ENCODE measurements at places on chromosomes 12 and 14. TPM values are rescaled to one million over a fixed set of nuclear protein-coding genes. Genes with fewer than 3 reads are reported as not detected.

GRCh38 chr14:64137657-64138290 is 156.4 kb downstream of the ESR2 start:
- H3K4me3 ChIP-seq, result no peak overlapping the region
- H3K4me1 ChIP-seq, result no peaks in the 10 kb centered on the region
- peaks cover 34% of the 10 kb centered on the region for H3K36me3 ChIP-seq
- no peak overlapping the region for H3K27ac ChIP-seq
- DNase-seq, result no peak

GRCh38 chr12:9381619-9382018 is 173.4 kb upstream of the PZP start:
- peaks cover 3% of the 10 kb centered on the region for H3K4me1 ChIP-seq
- H3K36me3 ChIP-seq, result no peaks in the 10 kb centered on the region
- H3K4me3 ChIP-seq, result no peak overlapping the region
- no peak for DNase-seq
- H3K27me3 ChIP-seq, result peaks cover 5% of the 10 kb centered on the region

GRCh38 chr12:16027002-16027401 is 115.9 kb downstream of the DERA start:
- no peak overlapping the region for H3K27ac ChIP-seq
- no peaks in the 10 kb centered on the region for H3K27me3 ChIP-seq
- no peaks in the 10 kb centered on the region for H3K4me1 ChIP-seq

PAX9 gene
- not detected for total RNA-seq

DNA sequence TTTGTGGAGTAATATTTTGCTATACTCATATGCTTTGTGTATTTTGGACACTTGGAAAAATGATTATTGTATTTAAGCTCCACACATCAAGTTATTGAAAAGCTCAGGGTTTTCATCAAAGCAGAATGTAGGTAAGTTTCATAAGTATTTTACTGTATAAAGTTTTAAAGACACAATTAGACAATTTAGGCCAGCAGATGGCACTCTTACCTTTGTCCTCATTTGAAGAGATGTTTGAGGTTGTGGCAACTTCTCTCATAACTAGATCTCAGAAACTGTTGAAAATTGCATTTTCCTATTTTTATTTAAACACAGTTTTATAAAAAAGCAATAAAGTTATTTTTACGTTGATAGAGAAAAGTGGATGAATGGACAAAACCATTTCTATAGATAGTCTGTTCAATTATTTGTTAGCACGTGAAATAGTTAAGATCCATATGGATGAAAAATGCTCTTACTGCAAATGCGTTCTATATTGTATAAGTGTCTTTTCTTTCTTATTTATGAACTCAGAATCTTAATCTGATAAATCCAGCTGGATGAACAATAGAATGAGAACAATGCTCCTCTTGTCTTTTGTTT is 300.0 kb downstream of the AEBP2 start:
- no peak for DNase-seq
- H3K4me1 ChIP-seq, result no peaks in the 10 kb centered on the region
- H3K36me3 ChIP-seq, result no peaks in the 10 kb centered on the region
- no peak overlapping the region for H3K27ac ChIP-seq

DNA sequence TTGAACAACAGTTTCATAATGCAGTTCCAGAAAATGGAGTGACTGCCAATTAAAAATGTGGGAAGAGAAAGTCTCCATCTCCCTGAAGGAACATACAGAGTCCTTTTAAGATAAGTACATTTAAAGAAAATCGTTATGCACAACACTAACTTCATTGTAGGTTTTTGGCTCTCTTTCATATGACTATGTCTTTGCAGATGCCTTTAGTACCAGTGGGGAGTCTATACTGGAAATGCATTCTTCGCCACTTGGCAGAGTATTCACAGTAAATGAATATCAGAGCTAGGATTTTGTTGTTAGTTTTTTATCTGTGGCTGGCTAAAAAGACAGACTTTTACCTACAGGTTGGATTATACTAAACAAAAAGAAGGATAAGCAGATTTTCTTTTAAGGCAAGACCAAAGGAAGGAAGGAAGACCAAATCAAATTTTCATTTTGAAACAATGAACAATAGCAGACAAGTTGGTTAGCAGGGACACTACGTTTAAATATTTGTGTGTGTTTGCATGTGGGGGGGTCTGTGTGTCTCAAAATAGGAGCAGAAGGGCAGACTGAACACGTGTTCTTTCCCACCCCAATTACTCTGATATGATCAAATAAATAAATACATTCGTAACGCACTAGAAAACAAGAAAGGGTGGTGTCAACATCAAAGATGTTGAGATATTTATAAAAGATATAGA is 124.5 kb downstream of the BTG1 start:
- no peak overlapping the region for H3K4me3 ChIP-seq
- peaks cover 3% of the 10 kb centered on the region for H3K36me3 ChIP-seq
- no peaks in the 10 kb centered on the region for H3K27me3 ChIP-seq
- H3K4me1 ChIP-seq, result peaks cover 8% of the 10 kb centered on the region
- H3K27ac ChIP-seq, result no peak overlapping the region
- DNase-seq, result no peak

- no peak for DNase-seq
- H3K36me3 ChIP-seq, result no peaks in the 10 kb centered on the region
- no peak overlapping the region for H3K27ac ChIP-seq
- peaks cover 2% of the 10 kb centered on the region for H3K4me1 ChIP-seq
- no peaks in the 10 kb centered on the region for H3K27me3 ChIP-seq
Measured at GRCh38 chr14:57818511-57818910, 47.4 kb downstream of the SLC35F4 start.
